ENCODE measurements at places on chromosomes 11 and 22.

- no peak for DNase-seq
Measured at GRCh38 chr11:120977266-120978137, 46.4 kb upstream of the TBCEL start.

DNA sequence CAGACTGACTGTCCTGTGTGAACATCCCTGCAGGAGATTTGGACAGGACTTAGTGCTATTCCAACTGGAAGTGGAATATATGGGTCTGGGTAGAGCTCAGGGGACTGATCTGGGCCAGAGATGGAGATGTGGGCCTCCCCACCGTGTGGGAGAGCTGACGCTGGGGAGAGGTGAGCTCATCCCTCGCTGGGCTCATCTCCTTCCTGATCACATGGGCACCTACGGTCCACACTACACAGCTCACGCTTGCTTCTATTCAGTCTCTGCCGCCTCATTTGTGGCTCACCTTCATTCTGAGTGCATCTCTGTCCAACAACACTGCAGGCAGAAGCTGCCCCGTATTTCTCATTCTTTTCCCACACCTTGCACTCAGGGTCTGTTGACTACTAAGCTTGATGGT, 16.6 kb upstream of the RAB1B start:
- DNase-seq = no peak

DNA sequence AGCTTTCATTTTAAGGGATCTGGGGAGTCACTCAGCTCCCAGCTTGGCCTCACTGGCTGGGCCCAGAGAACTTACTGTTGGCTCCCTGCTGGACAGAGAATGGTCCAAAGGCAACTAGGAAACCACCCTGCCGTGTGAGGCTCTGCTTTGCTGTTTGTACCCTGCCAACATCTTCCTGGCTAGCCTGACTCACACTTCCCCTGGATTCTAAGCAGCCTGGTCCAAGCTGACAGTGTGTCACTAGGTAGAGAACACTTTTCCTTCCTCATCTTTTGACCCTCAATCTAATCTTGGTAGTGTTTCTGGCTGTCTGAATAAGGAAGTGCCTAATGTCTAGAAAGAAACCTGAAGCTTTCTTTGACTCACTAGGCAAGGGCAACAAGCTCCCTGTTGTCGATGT, 76.7 kb downstream of the FAR1 start:
- DNase-seq = peak; percentile 50

GRCh38 chr11:73940801-73941570, 9.8 kb upstream of the DNAJB13 start:
- DNase-seq = no peak

DNA sequence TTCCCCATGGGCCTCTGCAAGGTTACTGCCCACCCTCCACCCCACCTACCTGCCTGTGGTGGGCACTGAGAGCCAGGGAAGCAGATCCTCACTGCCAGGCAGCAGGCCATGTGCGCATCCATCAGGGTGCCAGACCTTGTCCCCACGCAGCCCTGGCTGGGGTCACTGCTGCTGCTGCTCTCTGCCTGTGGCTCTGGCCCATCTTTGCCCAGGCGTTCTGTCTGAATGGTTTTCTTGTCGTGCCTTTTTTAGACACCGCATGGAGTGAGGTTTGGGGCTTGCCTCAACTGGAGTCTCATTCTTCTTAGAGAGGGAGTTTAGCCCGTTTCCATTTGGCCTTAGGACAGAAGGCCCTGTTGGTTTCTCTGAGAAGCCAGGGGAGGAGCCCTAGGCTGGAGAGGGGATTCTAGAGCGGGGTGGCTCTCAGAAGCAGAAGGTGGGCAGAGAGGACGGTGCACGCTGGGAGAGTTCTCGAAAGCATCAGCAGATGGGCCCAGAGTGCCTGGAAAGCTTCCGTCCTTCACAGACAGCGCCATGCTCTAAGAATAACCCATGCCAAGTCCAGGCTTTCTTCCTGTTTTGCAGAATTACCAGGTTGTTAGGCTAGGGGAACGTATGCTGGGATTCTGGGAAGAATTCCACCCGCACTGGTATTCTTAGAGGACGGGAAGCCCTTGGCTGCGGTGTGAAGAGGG, 8.1 kb downstream of the TANGO2 start:
- no peak for DNase-seq

DNA sequence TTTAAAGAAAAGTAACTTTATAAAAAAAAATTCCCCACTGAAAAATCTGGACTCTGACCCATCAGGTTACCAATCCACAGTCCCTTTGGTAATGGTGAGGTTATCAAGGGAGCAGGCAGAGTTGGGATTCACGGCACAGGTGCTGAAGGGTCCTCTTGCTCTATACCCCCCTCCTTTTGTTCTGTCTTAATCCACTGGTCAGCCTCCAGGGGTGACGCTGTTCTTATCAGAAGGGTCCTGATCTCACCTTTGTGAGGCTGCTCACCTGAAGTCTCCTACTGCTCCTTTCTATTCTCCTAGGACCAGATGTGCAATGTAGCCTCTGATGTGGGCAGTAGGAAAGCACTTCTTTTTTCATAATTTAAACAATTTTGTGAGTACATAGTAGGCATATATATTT, 80.6 kb upstream of the E2F8 start:
- DNase-seq = no peak

DNA sequence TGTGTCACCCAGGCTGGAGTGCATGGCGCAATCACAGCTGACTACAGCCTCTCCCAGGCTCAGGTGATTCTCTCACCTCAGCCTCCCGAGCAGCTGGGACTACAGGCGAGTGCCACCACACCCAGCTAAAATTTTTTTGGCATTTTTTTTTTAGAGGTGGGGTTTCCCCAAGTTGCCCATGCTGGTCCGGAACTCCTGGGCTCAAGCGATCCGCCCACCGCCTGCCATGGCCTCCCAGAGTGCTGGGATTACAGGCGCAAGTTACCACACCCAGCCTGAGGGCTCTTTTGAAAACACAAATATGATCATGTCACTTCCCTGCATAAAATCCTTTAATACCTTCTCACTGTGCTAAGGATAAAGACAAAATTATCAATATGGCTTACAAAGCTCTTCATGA, 88.1 kb downstream of the MAML2 start:
- DNase-seq = peak; percentile 75

DNA sequence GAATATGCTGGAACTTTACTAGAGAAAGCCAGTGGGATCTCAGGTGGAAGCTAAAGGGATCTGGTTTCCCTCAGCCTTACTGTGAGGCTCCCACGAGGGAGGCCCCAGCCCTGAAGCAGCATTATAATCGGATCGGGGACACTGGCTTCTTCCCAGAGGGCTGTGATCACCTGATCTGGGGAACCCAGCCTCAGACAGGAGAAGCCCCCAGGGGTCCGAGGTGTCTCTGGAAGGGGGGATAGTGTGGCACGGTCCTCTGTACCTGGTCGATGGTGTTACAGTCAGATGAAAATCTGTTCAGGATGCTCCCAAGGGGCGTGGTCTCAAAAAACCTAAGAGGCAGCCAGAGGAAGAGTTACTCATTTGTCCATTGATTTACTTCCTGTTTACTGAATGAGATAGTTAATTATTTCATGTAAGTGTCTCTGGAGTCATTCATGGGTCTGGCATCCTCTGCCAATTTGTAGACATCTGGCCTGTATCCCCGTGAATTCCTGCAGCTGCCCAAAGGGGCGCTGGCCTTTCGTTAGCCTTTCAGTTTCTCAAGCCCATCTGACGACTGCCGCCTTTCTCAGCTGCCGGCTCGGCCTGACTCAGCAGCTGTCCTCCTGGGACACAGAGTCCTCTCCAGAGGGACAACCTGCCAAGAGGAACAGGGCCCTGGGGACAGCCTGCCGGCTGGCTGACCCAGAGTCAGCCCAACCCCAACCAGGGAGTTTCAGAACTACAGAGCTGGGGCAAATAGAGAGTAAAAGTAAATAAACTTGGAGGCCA, 17.0 kb upstream of the KCNJ11 start:
- DNase-seq = no peak

- DNase-seq = peak; percentile 76
Measured at GRCh38 chr11:2420502-2421225, 20.1 kb downstream of the TSSC4 start.

GRCh38 chr11:46846510-46846830, 390 bp upstream of the CKAP5 start:
- no peak for DNase-seq
